Forelimb muscle (tissue), 1 donor: ENCODE measurements at places on chromosomes 7 and 10.

GRCh38 chr7:101216860-101217387, 457 bp downstream of the PLOD3 start:
- DNase-seq = no peak

DNA sequence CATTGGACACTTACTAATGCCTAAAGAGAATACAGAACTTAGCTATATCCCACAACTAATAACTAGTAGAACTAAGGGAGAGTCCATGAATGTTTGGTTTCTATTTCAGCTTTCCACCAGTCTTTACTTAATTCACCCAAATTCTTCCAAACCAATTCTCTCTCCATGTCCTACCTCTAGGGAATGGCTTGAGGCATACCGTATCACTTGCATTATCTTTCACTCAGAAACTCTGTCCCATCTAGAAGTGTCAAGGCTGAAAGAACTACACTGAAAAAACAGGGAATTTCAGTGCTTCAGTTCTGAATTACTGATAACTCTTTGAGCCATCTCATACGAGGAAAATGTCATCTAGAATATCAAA, 758 bp downstream of the TMEM168 start:
- no peak for DNase-seq

- no peak for DNase-seq
Observed at GRCh38 chr7:36712015-36712414, 12.3 kb downstream of the AOAH start.

- peak; percentile 60 for DNase-seq
Observed at GRCh38 chr7:44847509-44847919, 373 bp downstream of the H2AZ2 start.

DNA sequence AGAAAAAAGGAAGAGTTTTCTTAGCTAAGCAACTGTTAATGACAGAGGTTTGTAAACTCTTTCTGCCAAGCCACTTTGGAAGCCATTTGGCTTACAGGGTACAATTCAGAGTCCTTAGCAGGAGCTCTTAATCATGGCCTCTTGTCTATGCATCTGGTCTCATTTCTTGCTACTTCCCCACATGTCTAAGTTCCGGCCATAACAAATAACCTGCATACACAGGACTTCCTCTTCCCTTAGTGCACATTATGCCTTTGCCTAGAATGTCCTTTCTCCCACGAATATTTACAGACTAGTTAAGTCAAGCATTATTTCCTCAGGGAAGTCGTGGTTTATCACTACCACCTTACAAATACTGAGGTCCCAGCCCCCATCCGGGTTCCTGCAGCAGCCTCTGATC, 8.6 kb upstream of the UPF2 start:
- no peak for DNase-seq

DNA sequence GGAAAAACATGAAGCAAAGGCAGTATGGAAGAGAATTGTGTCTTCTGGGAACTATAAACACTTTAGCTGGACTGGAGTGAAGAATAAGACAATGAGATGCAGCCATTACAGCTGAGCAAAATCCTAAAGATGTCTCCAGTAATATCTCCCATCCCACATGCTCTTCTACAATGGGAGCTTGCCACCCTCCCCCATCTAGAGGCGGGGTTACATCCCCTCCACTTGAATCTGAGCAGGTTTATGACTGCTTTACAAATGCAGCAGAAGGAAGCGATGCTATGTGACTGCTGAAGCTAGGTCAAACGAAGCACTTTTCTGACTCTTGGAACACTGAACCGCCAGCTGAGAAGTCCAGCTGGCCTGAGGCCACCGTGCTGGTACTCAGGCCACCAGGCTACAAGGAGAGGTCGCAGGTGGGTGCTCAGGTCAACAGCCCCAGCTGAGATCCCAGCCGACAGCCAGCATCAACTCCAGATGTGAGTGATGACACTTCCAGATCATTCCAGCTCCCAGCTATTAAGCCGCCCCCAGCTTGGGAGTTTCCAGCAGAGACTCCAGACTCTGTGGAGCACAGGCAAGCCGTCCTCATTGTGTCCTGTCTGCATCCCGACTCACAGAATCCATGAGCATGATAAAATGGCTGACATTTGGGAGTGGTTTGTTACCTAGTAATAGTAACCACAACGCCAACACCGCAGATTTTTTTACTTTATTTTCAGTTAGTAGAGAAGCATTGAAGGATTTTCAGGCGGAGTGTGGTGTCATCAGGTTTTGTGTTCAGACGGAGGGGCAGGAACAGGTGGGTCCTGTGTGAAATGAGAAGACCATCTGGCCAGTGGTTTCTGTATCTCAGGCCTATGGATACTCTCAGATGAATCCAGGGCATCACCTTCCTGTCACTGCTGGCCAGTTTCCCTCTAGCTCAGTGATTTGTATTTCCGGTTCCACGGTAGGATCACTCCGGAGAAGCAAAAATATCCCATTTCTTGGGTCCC, 89.3 kb downstream of the NPY start:
- no peak for DNase-seq

DNA sequence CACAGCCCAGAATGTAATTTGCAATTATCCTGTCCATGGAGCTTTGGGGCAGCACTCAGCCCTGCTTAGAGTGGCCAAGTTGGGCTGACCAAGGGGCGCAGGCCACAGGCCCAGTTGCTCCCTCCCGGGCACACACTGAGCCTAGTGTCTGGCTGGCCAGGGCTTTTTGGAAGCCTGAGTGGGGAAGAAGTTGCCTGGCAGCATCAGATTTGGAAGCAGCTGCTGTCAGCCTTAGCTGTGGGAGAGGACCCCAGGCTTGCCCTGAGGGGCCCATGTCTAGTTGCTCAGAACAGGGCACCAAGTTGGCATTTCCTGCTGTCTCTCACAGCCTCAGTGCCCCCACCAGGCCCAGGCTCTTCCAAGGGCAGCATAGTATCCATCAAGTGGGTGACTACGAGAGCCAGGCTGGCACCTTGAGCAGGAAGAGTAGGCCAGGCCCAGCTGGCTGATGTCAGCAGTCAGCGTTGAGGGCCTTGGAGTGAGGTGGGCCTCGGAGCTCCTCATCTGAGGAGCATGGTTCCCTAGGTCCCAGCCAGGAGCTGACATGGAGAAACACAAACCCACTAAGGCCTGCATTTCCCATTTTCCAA, 14.4 kb downstream of the ANTXRL start:
- DNase-seq = no peak

- DNase-seq = no peak
Observed at GRCh38 chr10:54139819-54140428, 661.1 kb downstream of the PCDH15 start.

DNA sequence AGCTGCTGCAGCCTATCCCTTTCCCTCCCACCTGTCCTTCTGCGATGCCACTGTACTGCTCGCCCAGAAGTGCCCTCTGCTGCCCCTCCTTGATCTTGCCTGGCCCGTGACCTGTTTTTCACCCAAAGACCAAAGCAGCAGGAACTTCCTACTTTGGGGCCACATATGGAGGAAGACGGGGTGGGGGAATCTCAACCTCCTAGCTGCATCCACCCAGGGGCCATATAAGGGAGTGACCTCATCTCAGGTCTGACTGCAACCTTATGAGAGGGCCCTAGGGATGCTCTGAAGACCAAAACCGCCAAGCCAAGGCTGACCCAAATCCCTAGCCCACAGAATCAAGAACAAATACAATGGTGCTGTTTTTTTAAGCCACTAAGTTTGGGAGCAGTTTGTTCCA, 15.7 kb downstream of the PRKCQ start:
- DNase-seq = no peak

DNA sequence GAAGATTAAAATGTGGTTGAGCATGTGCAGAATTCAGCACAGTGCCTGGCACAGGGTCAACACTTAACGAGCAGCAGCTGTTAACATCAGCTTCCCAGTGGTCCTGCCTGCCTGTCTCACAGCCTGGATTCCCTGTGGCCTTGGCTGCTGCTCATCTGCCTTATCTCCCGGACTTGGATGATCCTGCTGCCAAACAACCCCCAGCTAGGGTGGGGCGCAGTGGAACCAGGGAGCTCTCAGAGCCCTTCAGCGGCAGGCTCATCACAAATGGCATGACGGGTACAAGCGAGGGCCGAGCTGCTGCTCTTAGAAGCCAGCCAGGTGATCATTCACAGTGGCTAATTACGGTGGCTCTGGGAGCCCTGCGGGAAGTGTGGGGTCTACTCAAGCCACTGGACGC, 13.0 kb upstream of the SMARCD3 start:
- no peak for DNase-seq

GRCh38 chr7:30764030-30764975, 6.9 kb upstream of the MINDY4 start:
- DNase-seq = no peak

DNA sequence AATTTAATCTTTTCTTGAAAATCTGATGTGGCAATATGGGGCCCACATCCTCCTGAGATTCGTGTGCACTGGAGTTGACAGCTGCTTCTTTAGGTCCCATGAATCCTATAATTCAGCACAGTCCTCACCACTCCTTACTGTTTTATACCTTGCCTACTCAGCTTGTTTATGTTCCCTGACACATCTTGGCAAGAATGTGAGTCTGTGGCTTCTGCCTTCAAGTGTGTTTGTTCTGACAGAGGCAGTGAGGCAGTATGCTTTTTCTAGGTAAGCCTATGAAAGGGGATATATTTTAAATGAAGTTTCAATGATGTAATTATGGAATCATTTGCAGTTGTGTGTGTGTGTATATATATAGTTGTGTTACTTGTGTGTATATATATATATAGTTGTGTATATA, 106.4 kb downstream of the AMPH start:
- DNase-seq = no peak
